ENCODE measurements at places on chromosomes 13 and 19.

DNA sequence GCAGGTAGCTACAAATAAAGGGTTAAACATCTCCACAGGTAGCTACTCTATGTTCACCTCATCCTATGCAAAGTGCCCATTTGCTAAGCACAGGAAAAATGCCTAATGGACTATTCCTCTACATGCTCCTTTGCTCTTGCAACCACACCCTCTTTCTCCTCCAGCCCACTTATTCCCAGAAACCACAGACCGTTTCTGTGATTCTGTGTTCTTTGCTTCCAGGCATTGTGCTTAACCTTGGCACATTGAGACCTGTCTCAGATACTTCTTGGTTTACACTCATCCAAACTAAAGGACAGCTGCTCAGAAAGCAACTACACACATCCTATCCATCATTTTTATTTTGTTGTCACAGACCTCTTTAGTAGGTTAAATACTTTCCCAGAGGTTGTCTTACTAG, 785.0 kb upstream of the MIR17HG start:
- no peaks in the 10 kb centered on the region for H3K27me3 ChIP-seq
- no peaks in the 10 kb centered on the region for H3K4me1 ChIP-seq
- no peaks in the 10 kb centered on the region for H3K36me3 ChIP-seq
- no peak for DNase-seq
- H3K27ac ChIP-seq, result no peak overlapping the region

DNA sequence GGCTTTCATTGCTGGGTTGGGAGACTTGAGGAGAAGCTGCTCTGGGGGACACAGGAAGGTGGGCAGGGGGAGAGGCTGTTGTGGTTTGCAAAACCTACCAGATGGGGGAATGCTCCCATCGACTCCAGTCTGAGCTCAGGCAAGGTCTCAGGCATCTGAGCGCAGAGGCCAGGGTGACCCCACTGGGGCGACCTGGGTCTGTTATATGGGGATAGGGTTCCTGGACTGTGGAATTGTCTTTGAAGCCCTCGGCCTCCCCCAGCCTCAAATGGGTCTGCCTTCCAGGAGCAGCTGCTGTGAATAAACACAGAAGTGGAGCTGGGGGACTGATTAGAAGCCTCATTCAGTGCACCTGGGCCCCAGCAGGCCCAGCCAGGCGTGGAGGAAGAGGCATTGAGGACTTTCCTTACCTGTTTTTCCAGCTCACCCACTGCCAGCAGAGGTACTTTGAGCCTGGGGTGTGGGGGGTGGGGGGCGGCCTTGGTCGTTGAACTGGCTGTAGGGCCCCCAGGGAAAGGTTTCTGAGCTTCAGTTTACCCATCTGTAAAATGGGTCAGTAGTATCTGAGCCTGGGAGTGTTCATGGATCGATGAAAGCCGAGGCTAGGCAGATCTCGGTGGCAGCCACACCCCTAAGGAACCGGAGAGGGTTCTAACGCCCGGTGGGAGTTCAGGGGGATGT, 1.4 kb downstream of the CERS4 start:
- no peaks in the 10 kb centered on the region for H3K36me3 ChIP-seq
- H3K4me3 ChIP-seq, result peak overlapping the region; percentile 78
- peaks cover 29% of the 10 kb centered on the region for H3K27me3 ChIP-seq
- no peak for DNase-seq
- H3K4me1 ChIP-seq, result no peaks in the 10 kb centered on the region

DNA sequence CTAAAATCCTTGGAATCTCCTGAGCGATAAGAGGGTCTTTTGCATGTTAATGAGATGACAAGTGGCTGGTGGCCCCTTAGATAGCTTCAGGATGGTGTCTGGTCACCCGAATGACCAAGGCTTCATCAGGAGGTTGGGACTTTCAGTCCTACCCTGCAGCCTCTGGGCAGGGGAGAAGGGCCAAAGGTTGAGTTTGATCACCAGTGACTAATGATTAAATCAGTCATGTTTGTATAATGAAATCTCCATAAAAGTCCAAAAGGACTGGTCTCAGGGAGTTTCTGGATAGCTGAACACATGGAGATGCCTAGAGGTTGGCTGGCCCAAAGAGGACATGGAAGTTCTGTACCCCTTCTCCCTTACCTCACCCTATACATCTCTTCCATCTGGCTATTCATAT, 316.2 kb downstream of the MTUS2 start:
- H3K27ac ChIP-seq, result no peak overlapping the region
- DNase-seq, result no peak
- no peaks in the 10 kb centered on the region for H3K27me3 ChIP-seq
- no peaks in the 10 kb centered on the region for H3K4me1 ChIP-seq
- H3K4me3 ChIP-seq, result no peak overlapping the region

DNA sequence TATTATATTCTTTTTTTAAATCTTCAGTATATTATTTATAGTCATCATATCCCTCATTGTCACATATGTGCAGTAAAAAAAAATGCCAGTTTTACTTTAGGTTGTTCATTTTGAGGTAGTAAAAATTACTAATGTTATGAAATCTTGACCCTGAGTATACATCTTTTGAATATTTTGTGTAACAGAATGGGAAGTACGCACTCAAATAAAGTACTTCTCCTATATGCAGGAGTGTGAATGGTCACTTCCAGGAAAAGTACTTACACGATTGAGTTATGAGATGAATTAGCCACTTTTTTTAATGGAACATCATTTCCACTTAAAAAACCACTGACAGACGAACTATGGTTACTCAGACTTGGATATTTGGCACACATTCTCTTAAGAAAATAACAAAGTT, 58.5 kb downstream of the C13orf42 start:
- no peak for DNase-seq
- no peak overlapping the region for H3K27ac ChIP-seq
- no peaks in the 10 kb centered on the region for H3K27me3 ChIP-seq
- no peaks in the 10 kb centered on the region for H3K36me3 ChIP-seq

- H3K4me3 ChIP-seq, result no peak overlapping the region
- H3K27me3 ChIP-seq, result no peaks in the 10 kb centered on the region
- H3K4me1 ChIP-seq, result no peaks in the 10 kb centered on the region
- no peak for DNase-seq
- H3K27ac ChIP-seq, result no peak overlapping the region
Observed at GRCh38 chr13:78430166-78430791, 173.1 kb downstream of the POU4F1 start.

DNA sequence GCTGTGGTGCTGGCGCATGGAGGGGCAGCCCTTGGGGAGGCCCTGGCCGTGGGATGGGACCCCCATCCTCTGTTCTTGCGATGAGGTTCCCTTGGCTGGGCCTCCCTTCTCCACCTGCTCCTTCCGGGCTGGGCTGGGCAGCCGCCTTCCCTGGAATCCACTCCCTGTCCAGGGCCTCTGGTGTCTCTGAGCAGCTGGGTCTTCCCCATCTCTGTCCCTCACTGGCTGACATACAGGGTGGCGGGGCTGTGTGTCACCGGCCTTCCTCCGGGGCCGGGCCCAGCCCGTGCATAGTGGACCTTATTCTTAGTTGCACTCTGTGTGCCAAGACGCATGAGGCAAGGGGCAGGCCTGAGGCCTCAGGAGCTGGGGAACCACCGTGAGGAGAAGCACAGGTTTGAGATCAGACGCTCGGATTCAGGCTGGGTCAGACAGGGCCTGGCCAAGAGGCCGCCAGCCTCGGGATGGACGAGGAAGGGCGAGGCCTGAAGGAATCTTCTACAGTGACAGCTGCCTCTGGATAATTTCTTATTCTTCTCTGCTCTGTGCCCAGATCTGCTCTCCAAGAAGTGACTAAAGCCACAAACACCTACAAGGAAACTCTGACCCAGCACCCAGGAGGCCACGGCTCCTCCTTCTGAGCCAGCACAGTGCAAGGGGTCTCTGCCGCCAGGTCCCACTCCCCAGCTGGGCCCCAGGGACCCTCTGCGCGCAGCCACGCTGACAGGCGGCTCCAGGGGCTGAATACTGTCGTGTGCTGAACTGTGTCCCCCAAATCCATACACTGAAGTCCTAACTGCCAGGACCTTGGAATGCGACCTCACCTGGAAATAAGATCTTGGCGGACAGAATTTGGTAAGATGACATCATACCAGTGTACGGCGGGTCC, 11.0 kb downstream of the SGTA start:
- peaks cover 24% of the 10 kb centered on the region for H3K36me3 ChIP-seq
- H3K4me1 ChIP-seq, result peaks cover 7% of the 10 kb centered on the region
- H3K4me3 ChIP-seq, result no peak overlapping the region
- no peaks in the 10 kb centered on the region for H3K27me3 ChIP-seq
- no peak for DNase-seq
- no peak overlapping the region for H3K27ac ChIP-seq

DNA sequence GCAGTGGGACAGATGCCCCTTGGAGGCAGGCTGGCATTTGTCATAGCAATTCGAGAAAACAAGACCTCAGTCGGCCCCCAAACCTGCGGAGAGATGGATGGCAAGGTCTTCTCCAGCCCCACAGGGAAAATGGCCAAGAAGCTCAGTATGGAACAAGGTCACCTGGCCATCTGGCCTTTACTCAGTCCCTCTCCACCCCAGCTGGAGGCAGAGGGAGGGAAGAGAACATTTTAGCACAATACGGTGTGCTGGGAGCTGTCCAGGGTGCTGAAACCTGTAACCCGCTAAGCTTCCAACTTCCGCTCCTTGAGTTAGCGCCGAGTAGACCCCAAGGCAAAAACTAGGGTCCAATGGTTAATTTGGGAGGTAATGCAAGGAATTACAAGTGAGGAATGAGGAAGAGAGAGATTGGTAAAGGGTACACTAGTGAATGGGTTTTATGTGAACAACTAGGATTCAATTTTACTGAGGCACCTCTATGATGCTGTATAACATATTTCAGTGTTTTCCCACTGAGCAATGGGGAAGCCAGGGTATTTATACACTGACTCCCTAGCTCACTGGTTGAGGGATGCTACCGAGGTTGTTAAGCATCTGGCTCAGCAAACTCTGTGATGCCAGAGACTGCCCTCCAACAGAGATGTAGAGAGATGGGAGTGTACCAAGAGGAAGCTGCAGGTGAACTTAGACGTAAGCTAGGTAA, 64.3 kb downstream of the CACNA1A start:
- no peak overlapping the region for H3K4me3 ChIP-seq
- no peak for DNase-seq
- no peak overlapping the region for H3K27ac ChIP-seq

GRCh38 chr13:48222358-48223301, 10.4 kb upstream of the ITM2B start:
- peaks cover 15% of the 10 kb centered on the region for H3K4me1 ChIP-seq
- peak overlapping the region; percentile 68 for H3K27ac ChIP-seq
- peak; percentile 73 for DNase-seq
- H3K4me3 ChIP-seq, result peak overlapping the region; percentile 48

DNA sequence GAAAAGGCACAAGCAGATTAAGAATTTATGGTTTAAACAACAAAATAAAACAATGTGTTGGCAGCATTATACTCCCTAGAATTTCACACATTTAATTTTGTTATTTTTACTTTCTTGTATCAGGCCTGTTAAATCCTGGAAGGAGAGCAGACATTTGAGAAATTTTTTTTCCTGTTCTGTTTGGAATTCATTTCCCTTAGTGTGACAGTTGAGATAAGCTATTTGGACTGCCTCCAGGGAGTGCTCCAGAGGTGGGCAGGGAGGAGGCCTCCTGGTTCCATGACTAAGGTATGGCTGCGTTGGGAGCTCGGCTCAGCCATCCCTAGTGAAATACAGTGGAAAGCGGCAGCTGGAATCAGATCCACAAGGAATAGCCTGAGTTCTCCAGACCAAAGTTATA, 185.7 kb downstream of the KCNRG start:
- H3K36me3 ChIP-seq, result no peaks in the 10 kb centered on the region
- no peak overlapping the region for H3K27ac ChIP-seq
- no peak overlapping the region for H3K4me3 ChIP-seq
- no peak for DNase-seq
- no peaks in the 10 kb centered on the region for H3K27me3 ChIP-seq

- no peaks in the 10 kb centered on the region for H3K27me3 ChIP-seq
- H3K36me3 ChIP-seq, result no peaks in the 10 kb centered on the region
- DNase-seq, result no peak
- no peaks in the 10 kb centered on the region for H3K4me1 ChIP-seq
- H3K4me3 ChIP-seq, result no peak overlapping the region
Observed at GRCh38 chr13:68551701-68552522, 1321.8 kb upstream of the PCDH9 start.

DNA sequence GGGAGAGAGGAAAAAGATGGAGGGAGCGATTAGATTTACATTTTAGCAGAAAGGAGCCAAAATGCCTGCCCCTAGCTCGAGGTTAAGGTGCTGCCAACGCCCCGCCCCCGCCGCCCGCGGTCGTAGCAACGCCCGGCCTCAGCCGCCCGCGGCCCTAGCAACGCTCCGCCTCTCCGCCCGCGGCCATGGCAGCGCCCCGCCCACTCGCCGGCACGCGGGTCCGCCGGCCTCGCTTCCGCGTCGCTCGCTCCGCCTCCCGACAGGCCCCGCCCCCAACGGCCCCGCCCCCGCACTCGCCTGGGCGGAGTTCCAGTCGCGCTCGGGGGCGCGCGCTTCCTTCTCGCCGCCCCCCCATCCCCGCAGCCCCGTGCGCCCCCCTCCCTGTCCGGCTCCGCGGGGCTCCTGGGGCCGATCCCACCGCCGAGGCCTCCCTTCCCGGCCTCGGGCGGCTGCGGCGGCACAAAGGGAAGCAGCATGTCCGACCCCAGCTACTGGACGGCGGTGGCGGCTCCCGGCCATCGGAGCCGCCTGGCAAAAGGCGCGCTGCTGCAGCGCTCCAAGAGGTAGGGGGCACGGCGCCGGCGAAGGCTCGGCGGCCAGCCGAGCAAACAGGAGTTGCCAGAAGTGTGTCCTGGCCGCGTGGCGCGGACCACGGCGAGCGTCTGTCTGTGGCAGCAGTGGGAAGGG, 20.3 kb downstream of the MAST3 start:
- peak; percentile 92 for DNase-seq
- no peaks in the 10 kb centered on the region for H3K27me3 ChIP-seq
- peaks cover 12% of the 10 kb centered on the region for H3K36me3 ChIP-seq
- H3K27ac ChIP-seq, result peak overlapping the region; percentile 58
- no peaks in the 10 kb centered on the region for H3K4me1 ChIP-seq

DNA sequence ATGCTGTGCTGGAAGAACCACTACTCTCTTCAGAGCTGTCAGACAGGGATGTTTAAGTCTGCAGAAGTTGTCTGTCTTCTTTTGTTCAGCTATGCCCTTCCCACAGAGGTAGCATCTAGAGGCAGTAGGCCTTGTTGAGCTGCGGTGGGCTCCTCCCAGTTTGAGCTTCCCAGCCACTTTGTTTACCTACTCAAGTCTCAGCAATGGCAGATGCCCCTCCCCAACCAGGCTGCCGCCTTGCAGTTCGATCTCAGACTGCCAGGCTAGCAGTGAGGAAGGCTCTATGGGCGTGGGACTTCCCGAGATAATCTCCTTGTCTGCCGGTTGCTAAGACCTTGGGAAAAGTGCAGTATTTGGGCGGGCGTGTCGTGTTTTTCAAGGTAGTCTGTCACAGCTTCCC, 42.1 kb upstream of the UQCRFS1 start:
- no peak overlapping the region for H3K4me3 ChIP-seq
- no peak overlapping the region for H3K27ac ChIP-seq
- H3K4me1 ChIP-seq, result no peaks in the 10 kb centered on the region
- H3K36me3 ChIP-seq, result no peaks in the 10 kb centered on the region
- no peak for DNase-seq

Measured in tibial artery (tissue), 4 donors.